ENCODE measurements at places on chromosomes 3 and 15.

DNA sequence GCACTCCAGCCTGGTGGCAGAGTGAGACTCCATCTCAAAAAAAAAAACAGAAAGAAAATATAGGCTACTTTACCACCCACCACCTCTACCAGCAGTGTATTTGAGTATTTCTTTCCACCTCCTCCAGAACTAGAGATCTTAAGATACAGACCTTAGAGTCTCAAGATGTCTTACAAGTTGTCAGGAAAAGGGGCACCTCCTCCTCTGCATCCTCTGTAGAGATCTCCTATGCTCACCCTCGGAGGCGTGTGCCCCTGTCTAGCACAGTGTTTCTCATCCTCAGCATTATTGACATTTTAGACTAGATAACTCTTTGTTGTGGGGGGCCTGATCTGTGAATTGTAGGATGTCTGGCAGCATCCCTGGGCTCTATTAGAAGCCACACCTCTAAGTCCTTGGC lies 27.7 kb upstream of the P4HTM start:
- DNase-seq: no peak

- no peak for DNase-seq
Measured at GRCh38 chr15:58505581-58505980, 73.8 kb downstream of the LIPC start.

DNA sequence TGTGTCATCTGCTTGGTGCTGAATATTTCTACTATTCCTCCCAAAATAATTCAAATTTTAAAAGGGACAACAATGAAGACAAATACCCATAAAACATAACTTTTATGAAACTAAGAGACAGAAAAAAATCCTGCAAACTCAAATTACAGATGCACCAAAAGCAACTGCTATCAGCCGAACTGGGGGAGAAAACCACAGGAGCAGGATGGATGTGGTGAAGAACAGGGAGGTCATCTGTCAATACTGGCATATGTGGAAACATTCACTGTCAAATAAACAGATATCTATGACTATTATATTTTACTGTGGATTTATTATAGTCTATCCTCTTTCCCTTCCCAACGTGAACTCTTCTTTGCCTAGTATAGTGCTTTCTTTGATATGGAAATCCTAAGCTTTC lies 53.3 kb upstream of the CPOX start:
- no peak for DNase-seq

- no peak for DNase-seq
Measured at GRCh38 chr3:184145751-184146270, 9.4 kb upstream of the DVL3 start.

DNA sequence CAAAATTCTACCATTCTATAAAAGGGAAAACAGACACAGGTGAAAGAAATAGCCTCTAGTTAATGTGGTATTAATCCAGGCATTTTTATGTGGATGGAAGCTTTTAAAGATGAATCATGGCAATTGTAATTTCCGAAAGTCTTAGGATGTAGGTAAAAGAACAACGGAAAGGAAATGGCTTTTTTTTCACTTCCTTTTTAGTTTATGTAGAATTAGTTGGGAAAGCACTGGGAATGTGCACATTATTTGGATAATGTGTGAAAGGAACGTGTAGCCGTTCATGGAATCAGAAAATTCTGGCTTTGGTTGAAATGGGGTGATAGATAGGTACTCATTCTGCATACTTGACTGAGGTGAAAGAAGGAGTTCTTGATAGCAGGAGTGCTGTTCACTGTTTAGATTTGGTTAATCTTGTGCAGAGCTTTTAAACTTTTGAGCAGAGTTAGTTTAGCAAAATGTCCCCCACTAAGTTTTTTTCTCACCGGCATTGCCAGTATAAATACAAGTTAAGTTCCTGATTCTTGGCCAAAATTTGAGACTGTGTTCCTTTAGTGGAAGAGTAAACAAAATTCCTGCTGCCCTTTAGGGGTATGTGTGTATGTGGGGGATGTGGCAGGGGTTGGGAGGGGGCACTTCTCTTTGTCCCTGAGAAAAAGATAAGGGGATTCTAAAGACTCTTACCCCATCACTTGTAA lies 20.2 kb upstream of the UTS2B start:
- DNase-seq: no peak

DNA sequence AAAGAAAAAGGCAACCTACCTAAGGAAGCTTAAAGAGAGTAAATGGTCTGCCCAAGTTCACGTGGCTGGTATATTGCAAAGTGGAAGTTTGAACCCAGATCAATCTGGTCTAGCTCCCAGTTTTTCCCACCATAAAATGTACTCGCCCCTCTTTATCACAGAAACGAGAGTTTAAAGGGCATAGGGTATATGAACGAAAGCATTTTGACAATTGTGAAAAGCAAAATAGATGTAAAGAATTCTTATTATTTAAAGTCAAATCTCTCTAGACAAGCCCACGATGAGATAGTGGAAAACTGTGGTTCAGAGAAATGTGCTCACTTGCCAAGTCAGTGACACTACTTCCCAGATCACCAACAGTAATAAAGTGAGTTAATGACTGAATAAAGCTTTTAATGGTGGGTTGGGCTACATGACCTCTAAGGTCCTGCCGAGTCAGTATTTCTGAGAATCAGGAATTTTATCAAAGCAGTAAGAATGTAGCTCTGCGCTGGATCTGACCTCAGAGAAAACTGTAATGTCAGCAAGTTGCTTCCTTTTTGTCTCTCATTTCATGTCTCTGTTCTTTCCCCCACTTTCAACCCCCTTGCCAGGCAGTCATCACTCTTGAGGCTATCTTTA lies 23.3 kb upstream of the NEO1 start:
- no peak for DNase-seq

DNA sequence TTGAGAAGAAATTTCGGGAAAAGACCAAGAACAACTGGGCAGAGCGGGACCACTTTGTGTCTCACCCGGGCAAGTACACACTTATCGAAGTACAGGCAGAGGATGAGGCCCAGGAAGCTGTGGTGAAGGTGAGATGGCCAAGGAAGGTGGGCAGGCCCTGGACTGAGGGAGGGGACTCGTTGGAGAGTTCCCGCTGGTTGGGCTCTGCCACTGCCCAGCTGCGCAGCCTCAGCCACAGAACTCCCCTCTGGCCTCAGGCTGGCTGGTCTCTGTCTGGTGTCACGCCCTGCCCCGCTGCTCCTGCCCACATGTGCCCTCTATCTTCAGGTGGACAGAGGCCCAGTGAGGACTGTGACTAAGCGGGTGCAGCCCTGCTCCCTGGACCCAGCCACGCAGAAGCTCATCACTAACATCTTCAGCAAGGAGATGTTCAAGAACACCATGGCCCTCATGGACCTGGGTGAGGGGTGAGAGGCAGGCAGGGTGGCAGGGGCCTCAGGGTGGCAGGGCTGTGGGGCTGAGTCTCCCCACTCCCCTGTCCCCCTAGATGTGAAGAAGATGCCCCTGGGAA lies 2.4 kb downstream of the PARP3 start:
- DNase-seq: no peak

GRCh38 chr3:52026041-52026440 lies 30.3 kb downstream of the DUSP7 start:
- DNase-seq: no peak

GRCh38 chr3:189779166-189779565 lies 148.0 kb downstream of the TP63 start:
- DNase-seq: no peak

DNA sequence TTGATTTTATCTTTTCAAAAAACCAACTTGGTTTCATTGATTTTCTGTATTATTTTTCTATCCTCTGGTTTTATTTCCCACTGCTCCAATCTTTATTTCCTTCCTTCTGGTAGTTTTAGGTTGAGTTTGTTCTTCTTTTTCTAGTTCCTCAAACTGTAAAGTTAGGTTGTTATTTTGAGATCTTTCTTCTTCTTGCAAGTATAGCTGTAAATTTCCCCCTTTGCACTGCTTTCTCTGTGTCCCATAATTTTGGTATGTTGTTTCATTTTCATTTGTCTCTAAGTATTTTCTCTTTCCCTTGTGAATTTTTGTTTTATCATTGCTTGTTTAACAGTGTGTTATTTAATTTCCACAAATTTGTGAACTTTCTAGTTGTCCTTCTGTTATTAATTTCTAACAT lies 120.0 kb downstream of the PLD1 start:
- no peak for DNase-seq

Measured in SK-N-MC (cell line).